ENCODE measurements at places on chromosomes 3 and 15.

- no peak for DNase-seq
Observed at GRCh38 chr15:28262438-28262837, 59.5 kb downstream of the HERC2 start.

DNA sequence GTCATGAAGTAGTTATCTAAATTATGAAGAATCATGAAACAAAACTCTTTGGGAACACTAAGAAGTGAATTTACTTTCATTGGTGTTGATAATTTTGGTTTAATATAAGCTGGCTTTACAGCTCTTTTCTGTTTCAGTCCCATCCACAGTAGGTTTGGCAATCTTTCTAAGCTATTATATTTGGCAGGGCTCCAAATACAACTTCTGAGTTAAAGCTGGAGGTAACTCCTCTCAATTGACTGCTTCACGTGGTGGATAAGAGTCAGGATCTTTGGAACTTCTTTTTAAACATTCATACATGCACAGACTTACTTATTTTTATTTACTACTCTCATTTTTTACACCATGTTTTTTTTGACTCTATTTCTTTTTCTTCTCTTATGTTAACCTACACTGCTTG, 106.5 kb upstream of the EPHA3 start:
- DNase-seq: no peak

DNA sequence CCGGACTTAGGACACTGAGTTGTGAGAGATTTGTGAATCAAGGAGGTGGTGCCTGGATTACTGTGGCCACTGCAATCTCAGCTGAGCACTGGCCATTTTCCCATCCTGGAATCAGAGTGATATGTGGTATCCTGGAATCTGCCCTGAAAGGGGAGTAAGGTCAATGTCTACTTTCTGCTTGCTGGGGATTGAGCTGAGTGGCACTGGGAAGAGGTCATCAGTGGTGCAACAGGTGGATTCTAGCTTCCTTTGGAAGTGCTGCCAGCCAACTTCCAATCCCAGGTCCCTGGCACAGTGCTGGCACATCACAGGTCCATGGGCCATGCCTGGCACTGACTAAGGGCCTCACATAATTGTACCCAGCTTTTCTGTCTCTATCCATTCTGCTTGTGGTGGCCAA, 20.6 kb upstream of the TSEN2 start:
- DNase-seq: no peak

GRCh38 chr15:93286446-93286845, 197.4 kb upstream of the RGMA start:
- no peak for DNase-seq

- DNase-seq: no peak
Observed at GRCh38 chr3:123039178-123039577, 11.6 kb upstream of the SEMA5B start.

DNA sequence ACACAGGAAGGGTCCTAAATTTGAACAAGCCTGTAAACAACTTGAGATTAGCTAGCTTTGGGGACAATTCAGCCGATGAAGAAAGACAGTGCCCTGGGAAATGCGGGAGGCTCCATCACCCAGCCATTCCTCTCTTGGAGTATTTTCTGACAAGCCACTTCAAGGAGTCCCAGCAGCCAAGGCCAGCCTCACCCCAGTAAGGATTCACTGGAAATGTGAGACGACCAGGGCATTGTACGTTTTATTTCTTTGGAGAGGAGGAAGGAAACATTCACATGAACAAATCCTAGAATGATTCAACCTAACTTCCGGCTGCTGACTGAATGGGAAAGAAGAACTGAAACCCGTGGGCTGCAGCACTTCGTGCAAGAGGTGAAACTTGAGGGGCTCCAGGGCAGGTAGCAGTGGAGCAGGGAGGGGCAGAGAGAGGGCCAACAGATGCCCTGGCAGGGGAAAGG, 116.4 kb upstream of the ARHGEF3 start:
- DNase-seq: no peak
